NB4 (cell line): ENCODE measurements at places on chromosomes 1 and 21.
A peak's percentile ranks its signal among the peaks of the same experiment; 100 is the strongest.

- DNase-seq: peak; percentile 13
These were observed 6.9 kb upstream of the SLC35D1 start for GRCh38 chr1:67060811-67061218.

DNA sequence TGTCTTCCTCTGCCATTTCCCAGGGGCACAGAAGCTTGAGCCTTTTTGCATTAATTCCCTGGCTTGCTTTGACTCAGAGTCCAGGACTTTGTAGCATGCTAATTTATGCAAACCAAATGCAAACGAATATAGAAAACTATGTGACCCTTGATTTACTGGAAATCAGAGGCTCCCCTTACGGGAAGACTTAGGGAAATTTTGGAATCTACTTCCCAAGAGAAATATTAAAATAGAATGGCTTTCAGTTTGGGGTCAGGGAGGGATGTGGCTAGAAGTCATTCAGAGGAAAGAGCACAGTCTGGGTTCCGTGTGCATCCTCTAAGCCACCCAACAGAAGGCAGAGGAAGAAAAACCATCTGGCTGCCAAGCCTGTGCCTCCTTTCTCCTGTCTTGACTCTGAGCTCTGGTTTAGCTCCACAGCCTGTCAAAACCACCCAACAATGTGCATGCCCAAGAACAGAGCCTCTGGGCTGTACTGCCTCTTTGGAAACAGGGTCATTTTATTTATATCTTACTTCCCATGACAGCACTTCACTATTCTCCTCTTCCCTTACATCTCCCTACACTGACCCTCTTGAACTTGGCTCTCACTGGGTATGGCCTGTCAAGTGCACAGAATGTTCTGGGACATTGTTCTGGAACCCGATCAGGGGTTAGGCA, 30.1 kb downstream of the ATF3 start:
- DNase-seq: no peak

GRCh38 chr1:102853136-102853535, 255.2 kb downstream of the COL11A1 start:
- no peak for DNase-seq

DNA sequence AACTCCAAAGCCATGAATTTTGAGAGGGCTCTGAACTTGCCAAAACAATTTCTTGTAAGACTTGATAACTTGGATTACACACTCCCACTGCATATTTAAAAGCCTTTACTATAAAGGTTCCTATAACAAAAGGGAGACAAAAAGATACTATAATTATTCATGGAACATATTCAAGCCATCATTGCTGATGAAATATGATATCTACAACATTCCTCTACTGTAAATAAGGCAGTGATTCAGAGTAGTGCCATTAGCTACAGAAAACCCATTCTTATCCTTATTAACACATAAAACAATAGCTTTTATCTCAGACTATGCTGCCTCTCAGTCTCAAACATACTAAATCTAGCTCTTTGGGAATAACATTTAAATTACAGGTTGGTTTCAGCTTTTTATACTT, 675.5 kb upstream of the CXADR start:
- no peak for DNase-seq

DNA sequence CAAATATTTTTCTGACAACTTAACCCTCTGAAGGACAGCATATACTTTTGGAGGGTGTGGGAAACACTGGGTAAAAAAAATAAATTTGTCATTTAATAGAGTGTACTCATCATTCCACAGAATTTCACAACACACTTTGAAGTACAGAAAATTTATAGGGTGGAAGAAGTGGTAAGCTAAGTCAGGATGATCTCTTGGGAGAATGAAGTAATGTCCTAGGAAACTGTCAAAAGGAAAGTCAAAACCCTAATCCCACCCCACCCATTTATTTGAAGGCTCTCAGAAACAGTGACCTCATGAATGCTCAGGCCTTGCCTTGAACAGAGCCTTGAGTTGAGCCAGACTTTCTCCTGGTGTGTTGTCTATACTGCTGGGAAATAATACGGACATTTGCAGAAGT, 7.3 kb upstream of the UAP1 start:
- DNase-seq: peak; percentile 18

DNA sequence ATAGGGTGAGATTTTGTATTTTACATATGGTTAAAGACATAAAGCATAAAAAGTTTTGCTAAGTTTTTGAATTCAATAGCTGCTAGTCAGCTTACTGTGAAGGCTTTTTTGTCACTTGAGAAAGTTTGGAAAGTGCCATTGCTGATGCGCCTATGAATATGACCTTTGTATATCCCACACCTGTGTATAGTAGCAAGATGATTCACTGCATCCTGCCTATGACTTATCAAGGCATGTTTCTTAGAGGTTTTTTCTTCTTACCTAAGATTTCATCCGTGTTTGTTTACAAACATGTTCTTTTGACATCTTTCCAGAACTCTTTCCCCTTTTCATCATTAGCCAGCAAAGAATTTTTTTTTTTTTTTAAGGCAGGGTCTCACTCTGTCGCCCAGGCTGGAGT, 51.5 kb downstream of the PRKAA2 start:
- no peak for DNase-seq

DNA sequence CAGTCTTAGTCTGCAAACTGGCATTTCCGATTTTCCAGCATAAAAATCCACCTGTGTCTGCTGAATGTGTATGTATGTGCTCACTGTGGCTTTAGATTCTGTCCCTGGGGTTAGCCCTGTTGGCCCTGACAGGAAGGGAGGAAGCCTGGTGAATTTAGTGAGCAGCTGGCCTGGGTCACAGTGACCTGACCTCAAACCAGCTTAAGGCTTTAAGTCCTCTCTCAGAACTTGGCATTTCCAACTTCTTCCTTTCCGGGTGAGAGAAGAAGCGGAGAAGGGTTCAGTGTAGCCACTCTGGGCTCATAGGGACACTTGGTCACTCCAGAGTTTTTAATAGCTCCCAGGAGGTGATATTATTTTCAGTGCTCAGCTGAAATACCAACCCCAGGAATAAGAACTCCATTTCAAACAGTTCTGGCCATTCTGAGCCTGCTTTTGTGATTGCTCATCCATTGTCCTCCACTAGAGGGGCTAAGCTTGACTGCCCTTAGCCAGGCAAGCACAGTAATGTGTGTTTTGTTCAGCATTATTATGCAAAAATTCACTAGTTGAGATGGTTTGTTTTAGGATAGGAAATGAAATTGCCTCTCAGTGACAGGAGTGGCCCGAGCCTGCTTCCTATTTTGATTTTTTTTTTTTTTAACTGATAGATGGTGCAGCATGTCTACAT, 2.5 kb upstream of the OLFML3 start:
- peak; percentile 75 for DNase-seq

DNA sequence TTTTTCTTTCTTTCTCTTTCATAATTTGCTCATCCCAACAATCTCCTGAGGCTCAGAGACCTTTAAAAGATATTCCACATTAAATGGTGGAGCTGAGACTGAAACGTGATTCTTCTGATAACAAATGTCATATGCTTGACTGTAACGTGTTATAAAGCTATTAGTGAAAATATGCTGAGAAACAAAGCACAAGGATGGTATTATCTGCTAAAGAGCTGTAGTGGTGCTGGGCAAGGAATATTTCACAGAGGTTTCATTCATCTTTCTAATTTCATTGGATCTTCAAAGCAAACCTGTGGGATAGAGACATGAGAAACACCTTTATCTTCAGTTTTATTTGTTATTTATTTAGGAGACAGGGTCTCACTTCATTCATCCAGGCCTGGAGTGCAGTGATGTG, 98.1 kb upstream of the WLS start:
- DNase-seq: no peak

GRCh38 chr1:20069874-20070273, at the start of gene PLA2G5:
PLA2G5 (plus strand) TSS chr1:20070194; CDS start chr1:20084831, 14,637 bp downstream.
- DNase-seq: no peak

DNA sequence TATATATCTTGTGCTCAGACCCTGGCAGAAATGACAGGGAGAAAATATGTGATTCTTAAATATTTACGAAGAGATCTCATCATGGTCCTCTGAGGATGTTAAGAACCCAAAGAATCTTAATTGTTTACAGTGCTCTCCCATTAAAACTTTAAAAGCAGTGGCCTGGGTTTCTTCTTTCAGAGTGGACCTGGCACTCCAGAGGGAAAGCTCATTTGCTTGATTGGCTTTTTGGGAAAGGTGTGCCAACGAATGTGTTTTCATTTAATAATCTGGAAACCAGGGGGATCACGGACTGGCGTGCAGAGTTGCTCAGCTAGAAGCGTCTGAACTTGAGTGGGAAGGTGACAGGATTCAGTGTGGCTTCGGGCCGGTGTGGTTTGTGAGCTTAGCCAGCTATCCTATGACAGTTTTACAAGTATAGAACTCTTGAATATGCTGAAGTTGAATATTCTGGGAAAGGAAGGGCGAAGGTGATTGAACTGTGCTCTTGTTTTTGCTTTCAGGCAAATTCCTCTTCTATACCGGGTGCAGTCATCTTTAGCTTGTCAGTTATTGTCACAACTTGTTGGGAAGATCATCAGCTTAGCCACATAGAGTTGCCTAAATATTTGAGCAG, 154.8 kb downstream of the C1orf21 start:
- DNase-seq: no peak

- no peak for DNase-seq
These were observed 4.9 kb upstream of the LRRC3 start for GRCh38 chr21:44450402-44450801.

GRCh38 chr1:221182791-221183533, 303.7 kb downstream of the HLX start:
- DNase-seq: peak; percentile 19

DNA sequence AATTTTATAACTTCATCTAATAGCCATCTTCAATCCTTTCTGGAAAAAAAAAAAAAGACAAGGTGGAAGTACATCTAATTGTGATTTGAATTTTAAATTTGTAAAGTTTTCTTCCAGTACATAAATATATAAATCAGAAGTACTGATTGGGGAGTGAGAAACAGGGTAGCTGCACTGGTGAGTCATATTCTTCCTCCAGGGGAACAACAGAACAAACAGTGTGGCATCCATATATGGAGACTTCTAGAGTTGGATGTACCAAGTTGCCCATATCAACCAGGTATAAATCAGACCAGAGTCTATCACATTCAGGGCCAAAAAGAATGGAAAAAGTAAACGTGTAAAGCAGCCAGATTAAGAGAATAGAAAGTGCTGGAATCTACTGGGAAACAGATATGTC, 66.0 kb upstream of the NRIP1 start:
- DNase-seq: no peak

- no peak for DNase-seq
These were observed 115.5 kb downstream of the KCNK2 start for GRCh38 chr1:215198021-215198420.

GRCh38 chr1:76425201-76426145, 350.9 kb downstream of the ST6GALNAC3 start:
- DNase-seq: peak; percentile 1

- DNase-seq: no peak
These were observed 172.6 kb downstream of the APP start for GRCh38 chr21:25997788-25998611.

GRCh38 chr1:164240081-164240480, 318.9 kb upstream of the PBX1 start:
- no peak for DNase-seq

DNA sequence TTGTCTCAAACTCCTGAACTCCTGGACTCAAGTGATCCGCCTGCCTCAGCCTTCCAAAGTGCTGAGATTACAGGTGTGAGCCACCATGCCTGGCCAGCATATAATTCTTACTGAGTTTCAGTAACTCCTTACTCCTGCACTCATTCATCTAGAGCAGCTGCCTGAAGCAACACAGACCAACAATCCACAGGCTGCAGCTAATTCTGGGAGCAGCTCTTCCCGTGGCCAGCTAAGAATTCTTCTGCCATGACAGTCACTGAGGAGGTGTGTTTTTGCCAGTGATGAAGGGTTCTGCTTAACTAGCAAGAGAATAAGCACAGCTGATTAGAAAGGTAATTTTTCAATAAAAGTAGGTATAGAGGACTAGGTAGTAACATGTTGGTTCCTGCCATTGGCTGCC, 5.4 kb downstream of the VTCN1 start:
- DNase-seq: no peak

GRCh38 chr1:93710499-93711453, 29.1 kb upstream of the BCAR3 start:
- no peak for DNase-seq

DNA sequence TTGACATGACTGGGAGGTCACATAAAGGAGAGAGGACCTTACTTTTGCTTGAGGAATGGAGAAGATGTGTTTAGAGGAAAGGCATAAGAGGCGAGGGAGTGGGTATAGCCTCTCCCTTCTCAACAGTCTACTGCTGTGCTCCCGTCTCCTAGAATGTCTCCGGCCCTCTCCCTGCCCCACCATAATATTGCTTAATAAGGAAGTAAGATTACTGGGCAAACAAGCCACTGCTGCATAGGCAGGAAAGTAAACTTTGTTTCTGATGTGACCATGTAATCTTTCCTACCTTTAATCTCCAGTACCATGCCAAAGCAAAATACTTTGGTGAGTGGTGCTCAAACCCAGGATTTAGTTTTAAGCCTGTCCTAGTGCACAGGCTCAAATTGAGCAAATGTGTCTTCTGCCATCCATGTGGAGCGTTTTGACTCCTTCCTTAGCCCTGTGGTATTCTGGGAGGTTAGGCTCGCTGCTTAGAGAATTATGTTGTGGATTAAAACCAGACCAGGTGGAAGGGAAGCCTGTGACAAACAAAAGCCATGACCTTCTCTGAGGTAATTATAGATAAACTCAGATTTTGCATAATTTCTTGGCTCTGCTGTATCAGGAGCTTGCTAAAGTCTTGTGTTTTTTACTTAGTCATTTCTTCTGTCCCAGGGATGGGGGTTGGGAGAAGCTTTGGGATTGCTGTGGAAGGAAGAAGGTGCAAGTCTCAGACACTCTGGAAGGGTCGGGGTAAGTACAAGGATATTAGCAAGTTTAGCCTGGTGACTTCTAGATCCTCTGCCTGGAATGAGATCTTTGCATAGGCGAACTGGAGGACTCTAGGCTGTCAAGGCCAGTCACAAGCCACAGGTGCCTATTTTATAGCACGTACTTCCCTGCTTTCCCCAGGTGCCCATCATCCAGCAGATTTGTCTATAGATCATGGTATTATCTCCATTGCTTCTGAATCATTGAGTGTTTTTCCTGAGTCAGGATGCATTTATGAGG, 34.5 kb upstream of the DIPK1A start:
- no peak for DNase-seq

DNA sequence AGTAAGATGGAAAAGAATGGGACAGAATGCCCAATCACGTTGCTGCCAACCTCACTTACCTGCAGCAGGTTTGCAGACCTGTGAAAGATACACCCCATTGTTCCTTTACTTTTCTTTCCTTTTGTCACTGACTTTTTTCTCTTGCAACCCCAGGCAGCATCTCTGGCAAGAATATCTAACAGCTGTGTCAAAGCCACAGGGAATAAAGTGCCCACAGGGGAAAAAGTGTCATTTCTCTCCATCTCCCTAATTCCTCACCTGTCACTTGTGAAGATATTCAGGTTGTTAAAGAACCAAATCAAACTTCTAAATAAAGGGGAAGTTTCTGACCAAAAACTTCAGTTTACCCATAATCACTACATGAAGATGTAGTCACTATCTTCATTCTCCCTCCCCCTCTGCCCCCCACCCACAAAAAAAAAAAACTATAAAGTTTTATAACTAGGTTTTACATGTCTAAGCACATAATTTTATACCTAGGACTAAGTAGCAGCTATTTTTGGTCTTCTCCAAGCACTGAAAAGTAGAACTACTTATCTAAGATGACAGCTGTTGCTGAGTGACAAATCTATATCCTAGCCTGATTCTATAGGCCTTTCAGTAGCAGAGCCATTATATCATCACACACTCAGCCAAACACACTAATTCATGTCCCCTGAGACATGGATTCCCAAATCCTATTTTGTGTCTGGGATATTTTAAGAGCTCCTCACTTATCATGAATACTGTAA, 54.9 kb downstream of the TBX15 start:
- no peak for DNase-seq
